Left lobe of liver (tissue), 2 donors: ENCODE measurements at places on chromosomes 3 and 15. TPM values are rescaled to one million over a fixed set of nuclear protein-coding genes. Genes with fewer than 3 reads are reported as not detected.

GRCh38 chr3:149037684-149038083 is 46.3 kb downstream of the GYG1 start:
- DNase-seq: no peak

DNA sequence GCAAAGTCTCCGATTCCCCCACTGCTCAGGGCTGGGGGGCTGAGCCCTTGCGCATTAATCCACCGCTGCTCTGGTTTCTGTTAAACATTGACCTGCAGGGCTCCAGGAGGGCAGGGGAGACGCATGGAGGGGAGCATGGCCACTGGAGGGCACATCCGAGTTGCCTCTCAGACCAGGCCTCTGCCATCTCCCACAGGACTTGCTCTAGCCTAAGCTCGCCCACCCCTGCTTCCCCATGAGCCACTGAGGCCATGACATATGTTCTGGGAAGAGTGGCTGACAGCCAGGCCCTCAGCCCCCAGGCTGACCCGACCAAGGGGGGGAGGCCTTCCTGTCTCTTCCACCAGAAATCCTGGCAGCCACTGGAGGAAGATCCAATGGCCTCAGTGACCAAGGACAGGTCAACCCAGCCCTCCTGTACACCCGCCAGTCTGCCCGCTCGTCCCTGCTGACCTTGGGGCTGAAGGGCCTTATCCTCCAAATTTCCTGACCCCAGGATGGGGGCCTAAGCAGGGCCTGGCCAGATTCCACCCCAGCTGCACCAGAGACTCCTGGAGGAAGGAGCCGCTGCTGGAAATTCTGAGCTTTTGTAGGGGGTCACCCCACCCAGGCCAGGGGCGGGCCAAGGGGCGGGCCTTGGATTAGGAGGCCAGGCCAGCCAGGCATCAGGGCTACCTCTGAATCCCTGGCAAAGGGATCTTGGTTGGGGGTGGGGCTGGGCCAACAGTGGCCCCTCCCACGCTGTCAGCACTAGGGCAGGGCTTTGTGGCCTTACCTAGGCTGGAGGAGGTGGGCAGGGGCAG is at the start of gene HYAL1:
Gene HYAL1 (minus strand): TSS at position 562 of the 803 bp plus-strand sequence. CDS start 618 bp downstream, outside the sequence.
- DNase-seq: peak; percentile 97

DNA sequence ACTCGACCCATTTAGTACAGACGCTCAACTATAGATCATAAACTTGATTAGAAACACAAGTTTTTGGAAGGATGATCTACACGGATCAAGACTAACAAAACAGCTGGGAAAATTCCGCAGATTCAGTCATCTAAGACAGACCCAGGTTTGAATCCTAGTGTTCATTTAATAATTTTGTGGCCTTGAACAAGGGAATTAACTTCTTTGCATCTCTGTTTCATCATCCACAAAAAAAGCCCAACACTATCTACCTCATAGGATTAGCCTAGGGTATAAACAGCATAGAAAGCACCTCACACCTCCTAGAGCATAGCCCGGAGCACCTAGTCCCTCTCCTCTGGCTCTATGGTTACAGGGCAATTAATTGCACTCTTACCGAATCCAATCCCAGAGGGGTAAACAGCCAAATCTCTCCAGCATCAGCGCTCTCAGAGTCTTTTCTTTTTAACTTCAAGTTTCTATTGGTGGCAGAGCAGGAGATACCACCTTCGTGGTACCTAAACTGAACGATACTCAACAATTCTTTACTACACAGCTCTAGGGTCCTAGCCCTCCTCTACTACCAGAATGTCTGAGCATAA is 3.5 kb downstream of the TBL1XR1 start:
- no peak for DNase-seq

GRCh38 chr15:53831907-53832770 is 72.7 kb upstream of the WDR72 start:
- DNase-seq: no peak

ZNF660 gene
- 0.30 TPM for total RNA-seq
